Left colon (tissue), 2 donors: ENCODE measurements at places on chromosomes 1 and 21. TPM values are rescaled to one million over a fixed set of nuclear protein-coding genes. Genes with fewer than 3 reads are reported as not detected.
A peak's percentile ranks its signal among the peaks of the same experiment; 100 is the strongest.

- no peak for DNase-seq
These were observed 8.9 kb downstream of the EPHA10 start for GRCh38 chr1:37755951-37756560.

DNA sequence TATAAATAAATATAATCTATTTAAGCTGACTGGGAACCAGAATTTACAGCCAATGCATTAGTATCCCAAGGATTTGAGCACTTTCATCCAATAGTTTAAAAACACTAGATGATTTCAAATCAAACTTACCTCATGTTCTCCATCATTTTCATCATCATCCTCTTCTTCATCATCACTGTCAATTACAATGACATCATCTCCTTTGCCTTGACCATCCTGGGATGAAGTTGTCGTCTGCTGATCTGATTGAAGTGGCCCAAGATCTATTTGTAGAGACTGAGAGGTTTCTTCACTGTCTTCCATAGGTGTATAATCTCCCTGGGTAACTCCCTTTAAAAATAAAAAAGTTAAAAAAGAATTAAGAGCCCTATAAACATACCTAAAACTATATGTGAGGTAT lies 47.7 kb downstream of the TPR start:
- DNase-seq, result no peak

HPCAL4 gene
- 0.06 TPM for total RNA-seq

FCRL1 gene
- 0.61 TPM for total RNA-seq

GRCh38 chr1:44591381-44591780 lies 82.9 kb downstream of the TMEM53 start:
- no peak for DNase-seq

PTGS2 gene
- 1.9 TPM for total RNA-seq

- DNase-seq, result peak; percentile 49
These were observed at the start of gene SLC5A9 for GRCh38 chr1:48222501-48223242. SLC5A9 (plus strand) TSS chr1:48222716; CDS start chr1:48222737, 21 bp downstream.

DNA sequence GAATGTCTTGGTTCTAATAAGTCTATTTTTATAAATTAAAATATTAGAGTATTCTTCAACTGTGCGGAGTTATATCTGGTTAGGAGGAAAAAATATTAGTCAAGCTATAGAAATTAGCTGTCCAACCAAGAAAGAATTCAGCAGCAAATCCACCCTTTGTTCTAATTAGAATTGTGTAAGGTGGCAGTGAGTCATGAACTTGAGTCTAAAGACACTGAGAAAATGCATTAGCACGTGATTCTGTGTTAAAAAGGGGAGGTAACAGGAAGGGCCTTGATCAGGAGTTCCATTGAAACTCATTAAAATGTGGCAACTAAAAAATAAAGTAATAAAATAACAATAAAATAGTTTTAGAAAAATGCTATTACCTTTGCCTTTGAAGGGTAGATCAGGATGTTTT lies 398.2 kb upstream of the RGS18 start:
- DNase-seq, result no peak

CD1D gene
- total RNA-seq, result 8.2 TPM

TBX19 gene
- 1.3 TPM for total RNA-seq

- no peak for DNase-seq
These were observed 132.5 kb upstream of the DPT start for GRCh38 chr1:168861421-168862004.

DNA sequence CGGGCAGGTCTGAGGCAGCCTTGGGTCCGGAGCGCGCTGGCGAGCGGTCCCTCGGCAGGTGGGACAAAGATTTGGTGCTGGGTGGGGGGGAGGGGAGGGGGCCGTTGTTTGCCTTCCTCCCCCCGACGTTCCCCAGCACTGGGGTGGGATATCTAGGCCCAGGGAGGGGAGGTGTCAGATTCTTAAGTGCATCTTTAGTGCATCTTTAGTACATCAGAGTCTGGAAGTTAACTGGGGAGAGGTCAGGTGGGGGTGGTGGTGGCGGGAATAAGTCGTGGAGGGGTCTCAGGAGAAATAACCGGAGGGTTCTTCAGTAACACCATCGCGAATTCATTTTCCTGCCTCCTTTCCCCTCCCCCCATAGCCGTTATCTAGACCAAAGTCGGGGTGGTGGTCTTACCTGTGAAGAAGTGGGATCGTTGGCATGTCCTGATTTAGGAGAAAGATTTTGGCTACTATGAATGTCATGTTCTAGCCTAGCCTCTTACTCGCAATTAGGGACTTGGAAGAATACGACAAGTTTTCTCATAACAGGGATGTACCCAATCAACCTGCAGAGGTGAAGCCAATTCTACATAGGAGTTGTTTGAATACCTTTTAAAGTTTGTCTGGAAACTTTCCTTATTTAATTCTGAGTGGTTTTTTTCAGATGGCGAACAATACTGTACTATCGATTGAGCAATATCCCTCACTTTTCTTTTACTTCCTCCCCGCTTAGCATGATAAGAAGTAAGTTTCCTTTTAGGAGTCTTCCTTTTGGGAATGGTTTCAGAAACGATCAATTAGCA lies 886 bp downstream of the ZMYM4 start:
- no peak for DNase-seq

GRCh38 chr1:155833665-155834295 lies 23.2 kb downstream of the GON4L start:
- no peak for DNase-seq

GRCh38 chr1:200473698-200474371 lies 64.0 kb upstream of the ZNF281 start:
- no peak for DNase-seq

DNA sequence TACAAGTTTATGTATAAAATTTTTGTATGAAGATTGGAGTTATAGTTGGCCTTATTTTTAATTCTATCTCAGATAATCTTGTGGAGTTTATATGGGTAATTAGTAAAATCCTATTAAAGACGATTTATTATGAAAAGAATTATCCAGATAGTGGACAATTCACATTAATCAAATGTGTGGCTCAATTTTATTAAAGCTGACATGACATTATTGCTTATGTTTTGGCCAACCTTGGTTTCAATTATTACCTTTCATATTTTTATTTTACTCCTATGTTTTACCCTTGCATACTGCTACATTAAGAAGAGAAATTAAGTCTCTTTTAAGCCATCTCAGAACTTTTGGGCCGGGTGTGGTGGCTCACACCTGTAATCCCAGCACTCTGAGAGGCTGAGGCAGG lies 110.0 kb downstream of the ITSN1 start:
- no peak for DNase-seq

- no peak for DNase-seq
These were observed at the start of gene FTCD for GRCh38 chr21:46155514-46156377. FTCD (minus strand) TSS chr21:46155579; CDS start chr21:46155523, 56 bp downstream.

- DNase-seq, result no peak
These were observed 127.7 kb upstream of the COL6A1 start for GRCh38 chr21:45853703-45854342.

DNA sequence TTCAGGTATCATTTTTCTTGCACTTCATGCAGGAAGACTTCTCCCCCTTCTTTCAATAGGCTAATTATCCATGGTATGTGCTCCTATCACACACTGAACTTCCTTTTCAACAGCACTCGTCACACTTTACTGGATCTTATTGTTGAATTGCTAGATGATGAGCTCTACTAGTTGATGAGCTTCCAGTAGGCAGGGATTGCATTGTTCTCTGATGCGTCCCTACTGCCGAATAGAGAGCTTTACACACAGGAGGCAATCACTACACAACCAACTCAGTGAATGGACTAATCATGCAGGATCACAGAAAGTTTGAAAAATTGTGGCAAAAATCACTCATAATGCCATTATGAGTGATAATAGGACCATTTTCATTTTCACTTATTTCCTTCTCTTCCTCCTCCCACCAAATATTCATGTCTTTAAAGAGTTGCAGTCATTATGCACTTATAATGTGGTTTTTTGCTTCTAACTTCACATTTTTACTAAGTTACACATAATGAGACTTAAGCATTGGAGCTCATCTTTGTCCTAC lies 128.1 kb upstream of the ZNF648 start:
- DNase-seq, result no peak

CYP4X1 gene
- total RNA-seq, result 2.2 TPM

PADI1 gene
- 0.47 TPM for total RNA-seq

- peak; percentile 74 for DNase-seq
These were observed 90.4 kb downstream of the SLC45A1 start for GRCh38 chr1:8408151-8408839.

- DNase-seq, result no peak
These were observed 222.9 kb downstream of the FAM72C start for GRCh38 chr1:143748906-143749305.
